ENCODE measurements at places on chromosomes 1 and 21.

DNA sequence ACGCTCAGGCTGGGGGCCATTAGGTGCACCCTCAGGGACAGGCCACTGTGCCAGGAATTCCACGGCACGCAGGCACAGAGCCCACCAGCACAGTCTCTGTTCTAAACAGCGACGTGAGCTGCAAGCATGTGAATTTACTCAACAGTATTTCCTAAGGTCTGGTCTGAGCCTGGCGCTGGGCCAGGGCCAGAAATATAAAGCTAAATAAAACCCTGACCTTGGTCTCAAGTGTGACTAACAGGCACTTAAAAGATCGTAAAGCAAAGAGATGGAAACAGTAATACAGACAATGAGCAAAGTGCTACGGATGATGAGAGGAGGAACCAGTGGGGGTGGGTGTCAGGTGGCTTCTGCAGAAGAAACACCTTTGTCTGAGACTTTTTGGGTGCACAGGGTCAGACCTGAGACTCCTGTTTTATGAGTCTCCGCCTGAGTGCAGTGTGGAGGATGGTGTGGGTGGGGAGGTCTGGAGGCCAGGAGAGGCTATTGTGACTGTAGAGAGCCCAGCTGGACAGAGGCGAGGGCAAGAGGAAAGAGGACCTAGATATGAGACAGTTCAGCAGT lies 53.4 kb upstream of the EDN2 start:
- DNase-seq, result no peak

DNA sequence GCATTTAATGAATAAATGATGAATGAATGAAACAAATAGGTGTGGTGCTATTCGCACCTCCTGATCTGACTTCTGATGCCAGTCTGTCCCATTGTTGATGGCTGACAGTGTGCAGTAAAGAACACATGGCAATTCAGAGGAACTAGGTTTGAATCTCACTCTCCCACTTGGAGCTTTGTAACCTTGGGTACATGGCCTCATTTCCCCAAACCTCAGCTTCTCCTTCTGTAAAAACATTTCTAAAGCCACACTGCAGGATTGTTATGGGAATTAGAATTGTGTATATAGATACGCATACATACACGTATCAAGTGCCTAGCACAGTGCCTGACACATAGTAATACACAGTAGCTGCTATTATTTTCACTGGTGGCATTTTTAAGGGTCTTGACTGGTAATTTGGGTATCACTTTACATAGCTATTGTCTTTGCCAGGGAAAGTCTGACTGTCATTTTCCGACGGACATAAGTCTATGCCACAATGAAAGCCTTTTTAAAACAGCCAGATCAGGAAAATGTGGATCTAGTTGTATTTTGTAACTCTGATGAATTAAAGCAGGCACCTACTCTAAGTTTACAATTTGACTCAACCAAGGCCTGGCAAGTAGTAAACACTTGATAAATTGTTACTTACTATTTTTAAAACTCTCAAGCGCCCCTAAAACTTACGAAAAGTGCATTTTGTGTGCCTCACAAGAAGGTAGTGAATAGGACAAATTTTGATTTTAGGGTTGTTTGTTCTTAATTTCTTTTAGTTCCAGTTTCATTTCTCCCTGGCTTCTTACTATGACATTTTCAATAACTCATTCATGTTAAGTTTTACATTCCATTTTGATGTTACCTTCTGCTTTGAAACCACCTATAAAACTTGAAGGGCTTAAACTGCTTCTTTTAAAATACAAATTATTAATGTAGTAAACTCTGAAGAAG lies 164.4 kb downstream of the SDCCAG8 start:
- no peak for DNase-seq

DNA sequence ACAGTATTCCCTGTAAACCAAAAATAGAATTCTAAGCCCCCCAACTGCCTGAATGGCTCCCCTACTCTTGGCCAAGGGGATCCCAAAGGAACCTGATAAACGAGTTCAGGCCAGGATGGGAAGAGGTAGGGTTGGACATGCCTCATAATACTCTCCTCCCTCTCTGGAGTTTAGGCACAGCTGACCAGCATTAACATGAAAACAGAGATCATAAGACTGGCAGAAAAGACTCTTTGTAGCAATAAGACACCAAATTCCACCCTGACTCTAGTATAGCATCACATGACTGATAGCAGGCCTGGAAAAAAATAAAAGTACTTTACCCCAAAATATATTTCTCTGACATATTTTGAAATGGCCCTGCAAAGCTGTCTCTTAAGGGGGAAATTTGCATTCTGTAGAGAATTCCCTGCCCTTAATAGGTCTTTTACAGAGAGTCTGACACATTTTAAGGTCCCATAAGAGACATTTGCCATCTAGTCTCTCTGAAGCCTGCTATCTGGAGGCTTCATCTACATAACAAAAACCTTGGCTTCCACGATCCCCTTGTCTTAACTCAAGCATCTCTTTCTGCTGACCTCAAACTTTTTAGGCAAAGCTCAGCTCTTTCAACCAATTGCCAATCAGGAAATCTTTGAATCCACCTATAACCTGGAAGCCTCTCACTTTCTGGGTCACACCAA lies 55.9 kb downstream of the SIK1 start:
- no peak for DNase-seq

DNA sequence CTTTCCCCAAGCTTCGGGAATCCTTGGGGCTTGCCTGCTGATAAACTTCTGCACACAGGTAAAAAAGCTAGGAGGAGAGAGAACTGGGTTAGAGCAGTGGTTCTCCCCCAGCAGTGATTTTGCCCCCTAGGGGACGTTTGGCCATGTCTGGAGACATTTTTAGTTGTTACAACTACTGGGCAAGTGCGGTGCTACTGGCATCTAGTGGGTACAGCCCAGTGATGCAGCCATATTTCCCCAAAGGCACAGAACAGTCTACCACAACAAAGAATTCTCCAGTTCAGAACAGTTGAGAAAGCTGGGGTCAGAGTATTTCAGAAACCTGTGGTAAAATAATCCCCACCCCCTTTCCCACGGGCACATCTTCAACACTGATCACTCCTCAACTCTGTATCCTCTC lies 41.3 kb downstream of the LRRC71 start:
- DNase-seq, result peak; percentile 51

DNA sequence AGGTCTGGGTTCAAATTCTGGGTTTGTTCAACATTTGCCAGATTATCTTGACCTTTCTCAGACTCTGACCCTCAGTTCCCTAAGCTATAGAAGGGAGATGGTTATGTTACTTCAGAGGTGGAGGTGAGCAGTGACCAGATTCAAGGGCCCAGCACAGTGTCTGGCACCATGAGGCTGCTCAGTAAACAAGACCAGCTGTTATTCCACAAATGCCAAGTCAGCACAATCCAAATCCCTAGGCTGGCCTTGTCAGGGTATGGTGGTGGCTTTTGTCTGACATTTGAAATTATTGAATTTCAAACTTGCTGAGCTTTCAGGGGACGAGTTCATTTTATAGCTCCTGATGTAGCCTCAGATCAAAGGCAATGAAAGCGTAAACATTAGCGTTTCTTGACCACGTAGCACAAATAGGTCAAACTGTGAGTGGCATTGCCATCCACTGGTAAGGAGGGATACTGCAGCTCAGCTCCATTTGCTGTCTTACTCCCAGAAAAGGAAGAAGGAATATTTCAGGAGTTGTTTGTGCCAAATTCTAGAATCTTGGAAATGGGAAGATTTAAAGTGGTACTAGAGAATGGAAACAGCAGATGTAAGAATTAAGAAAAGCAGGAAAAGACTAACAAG lies 94.3 kb upstream of the EDN2 start:
- DNase-seq, result no peak

DNA sequence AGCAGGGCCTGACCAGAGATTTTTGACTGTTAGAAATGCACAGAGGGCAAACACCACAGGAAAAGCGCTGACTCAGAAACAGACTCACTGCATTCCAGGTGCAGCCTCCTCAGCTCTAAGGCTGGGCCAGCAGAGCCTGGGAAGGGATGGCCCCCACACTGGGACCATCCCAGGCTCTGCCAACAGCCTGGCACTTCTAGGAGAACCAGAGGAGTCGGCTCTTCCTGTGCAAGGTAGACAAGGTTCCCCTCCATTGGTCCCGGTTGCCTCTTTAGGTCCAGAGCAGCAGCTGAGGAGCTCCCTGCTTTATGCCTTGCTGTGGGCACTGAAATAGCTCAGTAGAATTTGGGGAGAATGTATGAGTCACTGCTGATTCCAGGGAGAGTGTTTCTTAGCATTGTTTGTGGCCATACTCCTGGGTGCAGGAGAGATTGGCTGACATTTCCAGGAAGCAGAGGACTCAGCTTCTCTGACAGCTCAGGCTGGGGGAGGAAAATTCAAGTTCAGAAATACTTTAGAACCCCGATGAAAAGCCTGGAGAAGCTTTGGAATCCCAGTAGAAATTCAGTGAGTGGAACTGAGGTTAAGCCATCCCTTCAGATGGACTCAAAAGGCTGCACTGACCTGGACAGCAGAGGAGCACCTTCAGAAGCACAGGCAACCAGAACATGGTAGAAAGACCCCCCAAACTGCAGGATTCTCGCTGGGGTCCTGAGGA lies 19.7 kb downstream of the PRAMEF1 start:
- DNase-seq, result no peak

- no peak for DNase-seq
Observed at GRCh38 chr1:160217481-160218051, 12.4 kb downstream of the PEA15 start.

- DNase-seq, result no peak
Observed at GRCh38 chr1:82160036-82160435, 359.3 kb downstream of the ADGRL2 start.

DNA sequence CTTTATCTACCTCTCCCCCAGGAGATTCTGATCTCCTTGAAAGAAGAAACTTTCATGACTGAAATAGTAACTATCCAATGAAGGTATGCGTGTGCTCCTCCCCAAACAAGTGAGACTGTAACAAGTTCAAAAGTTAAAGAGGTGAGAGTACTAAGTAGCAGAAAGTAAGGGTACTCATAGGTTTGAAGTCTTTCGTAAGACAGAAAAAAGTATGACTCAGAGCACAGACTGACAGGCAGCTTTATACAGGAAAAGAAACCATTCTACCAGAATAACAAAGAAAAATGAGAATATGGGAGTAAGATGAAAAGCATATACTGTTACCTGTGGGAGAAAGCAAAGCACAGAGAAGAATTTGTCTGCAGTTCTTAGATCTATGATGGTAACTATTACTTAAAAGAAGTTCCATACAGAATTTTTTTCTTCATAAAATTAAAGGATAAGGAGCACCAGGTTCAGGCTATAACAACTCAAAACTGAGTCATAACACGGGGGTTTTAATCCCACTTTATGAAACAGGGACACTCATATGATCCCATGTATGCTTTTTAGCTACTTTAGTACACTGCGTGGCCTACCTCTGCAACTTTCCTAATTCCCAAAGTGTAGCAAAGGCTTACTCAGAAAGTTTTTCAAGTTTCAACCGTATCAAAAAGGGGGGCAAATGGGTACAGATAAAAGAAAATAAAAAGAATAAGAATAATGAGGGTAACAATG lies 52.0 kb downstream of the FOXJ3 start:
- DNase-seq, result no peak

- no peak for DNase-seq
Observed at GRCh38 chr1:47513393-47513792, 75.5 kb downstream of the FOXD2 start.

- DNase-seq, result no peak
Observed at GRCh38 chr1:71948561-71948960, 333.8 kb downstream of the NEGR1 start.

DNA sequence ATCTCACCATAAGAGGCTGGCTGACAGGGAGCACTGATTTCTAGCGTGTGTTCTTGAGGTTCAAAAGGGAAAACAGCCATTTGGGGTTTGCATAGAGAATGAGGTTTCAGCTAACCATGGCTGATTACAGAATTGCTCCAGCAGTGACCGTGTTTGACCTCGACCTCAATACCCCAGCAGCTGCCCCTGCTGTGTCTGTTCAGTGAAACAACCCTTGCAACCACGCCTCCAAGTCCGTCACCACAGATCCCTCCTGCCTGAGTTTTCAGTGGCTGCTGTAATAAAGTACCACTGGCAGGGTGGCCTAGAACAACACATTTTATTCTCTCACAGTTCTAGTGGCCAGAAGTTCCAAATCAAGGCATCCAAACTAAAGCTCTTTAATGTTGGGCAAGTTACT lies 147.7 kb downstream of the HUNK start:
- no peak for DNase-seq

DNA sequence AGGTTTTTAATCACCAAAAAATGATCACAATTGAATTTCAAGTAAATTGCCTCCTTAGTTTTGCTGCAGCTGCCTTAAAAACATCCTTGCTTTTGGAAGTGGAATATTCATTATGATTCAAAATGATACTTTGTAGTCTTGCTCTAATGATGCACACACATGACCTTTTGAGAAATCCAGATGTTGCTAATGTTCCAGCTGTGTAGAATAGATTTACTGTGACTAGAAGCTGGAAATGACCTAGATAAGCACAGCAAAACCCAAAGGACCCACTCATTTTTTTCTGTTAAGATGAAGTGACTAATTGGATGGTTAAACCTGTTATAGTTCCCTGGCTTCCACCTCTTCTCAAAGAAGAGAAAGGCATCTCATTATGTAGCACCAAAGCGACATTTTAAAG lies 64.6 kb upstream of the RALGPS2 start:
- DNase-seq, result no peak

- DNase-seq, result no peak
Observed at GRCh38 chr1:183077097-183077496, 53.9 kb downstream of the LAMC1 start.

- DNase-seq, result no peak
Observed at GRCh38 chr1:48405400-48405799, 66.6 kb downstream of the SPATA6 start.

DNA sequence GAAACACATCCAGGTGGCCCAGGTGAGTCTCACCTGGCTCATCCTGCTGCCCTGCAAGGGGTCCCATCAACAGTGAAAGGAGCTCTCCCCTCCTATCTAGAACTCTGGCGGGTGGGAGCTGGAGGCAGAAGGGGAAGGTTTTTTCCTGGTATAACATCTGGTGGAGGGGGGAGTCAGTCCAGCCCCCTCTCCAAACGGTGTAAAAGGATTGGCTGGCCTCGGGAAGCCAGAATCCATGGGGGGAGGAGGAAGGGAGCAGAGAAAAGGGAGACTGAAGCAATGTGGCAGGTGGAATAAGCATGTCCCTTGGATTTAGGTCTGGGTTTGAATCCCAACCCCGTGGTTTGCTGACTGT lies 1.2 kb upstream of the CAMK2N1 start:
- DNase-seq, result no peak

GRCh38 chr1:59163268-59164092 lies 133.4 kb upstream of the FGGY start:
- DNase-seq, result no peak

DNA sequence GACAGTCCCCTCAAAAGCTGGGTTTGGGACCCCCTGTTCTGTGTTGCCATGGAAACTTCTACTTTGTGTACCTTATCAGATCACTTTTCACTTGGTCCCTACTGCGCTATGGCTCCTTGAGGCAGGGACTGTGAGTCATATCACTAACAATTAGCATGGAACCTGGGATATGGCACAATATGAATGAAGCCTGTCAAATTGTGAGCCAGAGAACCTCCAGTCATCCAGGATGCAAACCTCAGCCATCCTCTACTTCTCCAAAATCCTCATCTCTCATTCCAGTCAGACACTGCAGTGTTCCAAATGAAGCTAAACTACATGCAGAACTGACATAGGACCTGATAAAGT lies 11.2 kb upstream of the CAPZB start:
- DNase-seq, result no peak

GRCh38 chr1:94713472-94714141 lies 106.5 kb upstream of the SLC44A3 start:
- peak; percentile 16 for DNase-seq

- DNase-seq, result no peak
Observed at GRCh38 chr1:37135032-37135431, 100.7 kb upstream of the GRIK3 start.

GRCh38 chr1:19363536-19364152 lies 51.5 kb downstream of the SLC66A1 start:
- no peak for DNase-seq

- no peak for DNase-seq
Observed at GRCh38 chr1:169024800-169025271, 81.7 kb upstream of the ATP1B1 start.
